ENCODE measurements at places on chromosomes 16 and 17. TPM values are rescaled to one million over a fixed set of nuclear protein-coding genes. Genes with fewer than 3 reads are reported as not detected.
A peak's percentile ranks its signal among the peaks of the same experiment; 100 is the strongest.

- DNase-seq, result no peak
Measured at GRCh38 chr17:5804251-5804650, 219.9 kb upstream of the NLRP1 start.

The SEZ6 gene
- not detected for total RNA-seq

The RNF227 gene
- total RNA-seq, result 4.2 TPM

GRCh38 chr16:69012906-69013305 is 92.5 kb upstream of the HAS3 start:
- no peak for DNase-seq

GRCh38 chr17:74992223-74992622 is 4.8 kb downstream of the CDR2L start:
- DNase-seq, result no peak

The RNF40 gene
- total RNA-seq, result 127 TPM

GRCh38 chr16:70801611-70802010 is 653 bp upstream of the VAC14 start:
- DNase-seq, result no peak

GRCh38 chr17:12187658-12188057 is 167.0 kb downstream of the MAP2K4 start:
- no peak for DNase-seq

The KRTAP4-3 gene
- not detected for total RNA-seq

The CD300LG gene
- total RNA-seq, result 9.0 TPM

The PYDC1 gene
- total RNA-seq, result not detected

The KRT27 gene
- not detected for total RNA-seq

The SMIM36 gene
- not detected for total RNA-seq

DNA sequence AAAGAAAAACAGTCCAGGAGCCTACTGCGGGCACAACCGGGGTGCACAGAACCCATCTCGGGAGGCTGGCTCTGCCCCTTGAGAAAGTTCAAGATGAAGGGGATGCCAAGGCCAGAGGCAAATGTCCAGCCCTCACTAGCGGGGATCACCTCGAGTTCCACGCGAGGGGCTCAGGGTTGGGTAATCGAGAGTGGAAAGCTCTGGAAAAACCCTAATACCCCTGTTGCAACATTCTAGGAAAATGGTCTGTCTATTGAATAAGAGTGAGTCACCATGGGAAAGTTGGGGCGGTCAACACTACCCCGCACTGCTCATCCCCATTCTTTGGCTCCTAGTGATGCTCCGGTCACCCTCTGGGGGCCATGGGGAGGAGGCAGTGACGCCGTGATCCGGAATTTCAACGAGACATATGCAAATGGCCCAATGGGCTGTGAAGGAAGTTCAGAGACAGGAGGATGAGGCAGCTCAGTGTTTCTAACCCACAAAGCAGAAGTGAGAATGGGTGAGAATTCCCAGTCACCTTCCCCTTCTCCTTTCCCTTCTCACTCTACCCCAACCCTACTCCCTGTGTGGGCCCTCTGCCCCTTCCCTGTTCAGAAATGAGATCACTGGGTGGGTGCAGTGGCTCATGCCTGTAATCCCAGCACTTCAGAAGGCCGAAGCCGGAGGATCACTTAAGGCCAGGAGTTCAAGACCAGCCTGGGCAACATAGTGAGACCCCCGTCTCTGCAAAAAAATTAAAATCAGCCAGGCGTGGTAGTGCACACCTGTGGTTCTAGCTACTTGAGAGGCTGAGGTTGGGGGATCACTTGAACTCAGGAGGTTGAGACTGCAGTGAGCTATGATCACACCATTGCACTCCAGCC is 22.4 kb downstream of the SOCS3 start:
- no peak for DNase-seq

The HSD11B2 gene
- total RNA-seq, result not detected

DNA sequence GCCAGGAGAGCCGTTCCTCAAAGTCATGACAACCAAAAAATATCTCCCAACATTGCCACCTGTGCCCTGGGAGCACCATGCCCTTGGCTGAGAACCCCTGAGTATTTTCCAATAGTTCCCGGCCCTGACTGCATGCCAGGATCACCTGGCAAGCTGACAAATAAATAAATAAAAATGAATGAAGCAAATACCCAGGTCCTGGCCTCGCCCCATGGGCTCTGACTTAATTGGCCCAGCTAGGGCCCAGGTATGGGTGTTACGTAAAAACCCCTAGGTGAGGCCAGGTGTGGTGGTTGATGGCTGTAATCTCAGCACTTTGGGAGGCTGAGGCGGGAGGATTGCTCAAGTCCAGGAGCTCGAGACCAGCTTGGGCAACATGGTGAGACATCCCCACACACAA is 2.7 kb upstream of the C16orf74 start:
- DNase-seq, result no peak

GRCh38 chr16:89365044-89365467 is 125.3 kb downstream of the ANKRD11 start:
- DNase-seq, result no peak

DNA sequence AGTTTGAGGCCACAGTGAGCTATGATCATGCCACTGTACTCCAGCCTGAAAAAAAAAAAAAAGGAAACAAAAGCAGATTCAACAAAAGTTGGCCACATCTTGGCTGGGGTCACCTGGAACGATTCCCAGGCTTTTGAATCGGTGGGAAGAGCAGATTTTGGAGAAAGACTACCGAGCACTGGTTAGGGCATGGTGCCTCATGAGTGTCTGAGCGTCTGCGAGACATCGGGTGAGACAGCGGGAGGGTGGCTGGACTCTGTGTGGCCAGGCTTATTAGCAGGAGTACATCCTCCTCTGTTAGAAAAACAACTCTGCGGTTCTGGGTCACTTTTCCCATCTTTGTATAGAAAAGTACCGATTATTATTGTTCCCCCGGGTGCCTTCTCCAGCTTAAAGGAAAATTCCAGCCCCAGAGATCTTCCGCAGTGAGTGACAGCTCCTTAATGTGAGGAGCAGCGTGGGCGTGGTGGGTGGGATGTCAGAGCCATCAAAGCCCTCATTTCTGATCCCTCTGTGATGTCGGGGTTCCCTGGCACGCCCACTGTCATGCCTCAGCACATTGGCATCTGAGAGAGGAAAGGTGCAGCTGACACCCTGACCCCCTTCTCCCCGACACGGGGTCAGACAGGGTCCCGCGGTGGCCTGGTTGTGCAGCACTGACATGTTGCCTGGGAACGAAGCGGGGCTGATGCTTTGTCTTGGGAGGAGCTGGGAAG is 6.9 kb downstream of the RGS9 start:
- no peak for DNase-seq

The AATF gene
- 29.7 TPM for total RNA-seq

The RCVRN gene
- total RNA-seq, result not detected

GRCh38 chr17:15431766-15432165 is 35.7 kb downstream of the CDRT4 start:
- DNase-seq, result no peak

DNA sequence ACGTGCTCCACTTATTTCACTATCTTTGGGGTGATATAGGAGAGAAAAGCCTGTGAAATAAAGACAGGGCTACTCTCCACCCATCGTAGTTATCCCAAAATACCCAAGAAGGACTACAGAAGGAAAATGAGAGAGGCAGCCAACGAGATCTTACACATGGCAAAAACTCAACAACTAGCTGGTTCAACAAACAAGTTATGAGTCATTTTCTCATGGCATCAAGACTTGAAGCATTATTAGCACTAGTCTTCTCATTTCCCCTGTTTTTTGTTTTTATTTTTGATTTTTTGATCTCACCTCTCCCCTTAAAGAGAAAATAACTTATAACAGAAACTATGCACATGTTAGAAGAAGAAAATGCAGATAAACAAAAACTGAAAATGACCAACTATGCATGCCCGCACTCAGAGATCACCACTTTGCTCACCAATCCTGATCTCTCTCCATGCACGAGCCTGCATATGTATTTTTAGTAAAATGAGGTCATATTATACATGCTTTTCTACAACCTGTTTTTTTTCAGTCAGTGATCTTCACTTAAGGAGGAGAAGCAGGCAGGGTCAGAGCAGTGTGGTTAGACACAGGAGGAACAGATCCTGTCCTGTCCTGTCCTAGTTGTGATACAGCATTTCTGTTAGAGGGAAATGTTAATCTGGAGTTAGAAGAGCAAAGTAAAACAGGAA is 22.8 kb downstream of the FAM117A start:
- no peak for DNase-seq

The POLR3E gene
- total RNA-seq, result 102 TPM

- DNase-seq, result peak; percentile 53
Measured at GRCh38 chr17:81090361-81091136, 55.6 kb downstream of the BAIAP2 start.

DNA sequence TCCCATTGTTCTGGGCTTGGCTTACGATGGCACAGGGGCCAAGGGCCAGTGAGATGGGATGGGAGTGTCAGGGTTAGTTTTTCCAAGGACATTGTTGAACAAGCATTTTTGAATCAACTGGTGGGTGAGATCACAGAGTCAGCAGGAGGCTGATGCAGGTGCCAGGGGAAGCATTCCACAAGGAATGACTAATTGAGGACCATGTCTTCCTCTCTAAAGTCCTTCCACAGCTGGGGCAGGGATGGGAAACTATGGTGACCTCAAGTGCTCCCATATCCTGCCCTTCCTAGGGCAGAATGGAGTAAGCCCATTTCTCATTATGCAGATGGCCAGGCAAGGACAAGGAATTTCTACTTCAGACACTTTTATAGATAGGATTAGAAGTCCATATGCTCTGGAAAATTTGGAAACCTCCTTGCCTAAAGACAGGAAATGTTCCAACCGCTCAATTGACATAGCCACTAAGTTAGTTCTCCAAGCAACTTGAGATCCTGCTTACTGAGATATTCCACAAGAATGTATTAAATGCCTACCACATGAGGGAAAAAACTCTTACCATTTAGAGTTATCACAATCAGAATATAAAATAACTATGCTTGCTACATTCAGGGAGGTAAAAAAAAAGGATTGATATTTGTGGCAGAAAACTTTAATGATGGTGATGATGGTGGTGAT is 21.2 kb upstream of the ENGASE start:
- no peak for DNase-seq

DNA sequence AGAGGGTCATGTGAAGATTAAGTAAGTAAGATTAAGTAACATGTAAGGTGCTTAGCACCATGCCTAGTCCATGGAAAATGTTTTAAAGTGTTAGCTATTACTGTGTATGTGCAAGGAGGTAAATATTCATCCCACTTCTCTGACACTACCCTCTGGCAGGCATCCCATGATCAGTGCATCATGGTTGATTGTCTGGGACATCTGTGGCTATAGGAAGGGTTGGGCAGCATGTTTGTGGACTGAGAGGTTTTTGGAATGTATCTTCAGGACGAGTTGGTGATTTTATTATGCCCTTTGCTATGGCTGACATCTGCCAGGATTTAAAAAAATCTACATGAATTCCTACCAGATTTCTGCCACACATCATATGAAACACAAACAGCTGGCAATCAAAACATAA is 6.5 kb upstream of the TAOK1 start:
- no peak for DNase-seq

DNA sequence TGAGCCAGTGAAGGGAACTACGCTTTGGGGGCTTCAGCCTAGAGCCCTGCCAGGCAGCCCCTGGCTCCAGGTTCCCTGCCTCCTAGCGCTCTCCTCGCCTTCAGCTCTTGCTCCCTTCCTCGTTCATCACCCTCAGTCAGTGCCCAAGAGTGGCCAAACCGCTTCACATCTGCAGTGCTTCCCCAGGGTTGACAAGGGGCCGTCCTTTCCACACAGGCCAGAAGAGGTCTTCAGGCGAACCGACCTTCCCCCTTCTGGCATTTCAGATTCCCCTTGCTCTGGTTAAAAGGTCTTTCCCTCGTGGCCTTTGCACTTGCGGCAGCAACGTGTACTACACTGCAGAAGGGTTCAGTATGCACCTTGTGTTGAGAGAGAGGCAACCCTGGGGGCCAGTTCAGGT is 4.1 kb downstream of the RASD1 start:
- no peak for DNase-seq

DNA sequence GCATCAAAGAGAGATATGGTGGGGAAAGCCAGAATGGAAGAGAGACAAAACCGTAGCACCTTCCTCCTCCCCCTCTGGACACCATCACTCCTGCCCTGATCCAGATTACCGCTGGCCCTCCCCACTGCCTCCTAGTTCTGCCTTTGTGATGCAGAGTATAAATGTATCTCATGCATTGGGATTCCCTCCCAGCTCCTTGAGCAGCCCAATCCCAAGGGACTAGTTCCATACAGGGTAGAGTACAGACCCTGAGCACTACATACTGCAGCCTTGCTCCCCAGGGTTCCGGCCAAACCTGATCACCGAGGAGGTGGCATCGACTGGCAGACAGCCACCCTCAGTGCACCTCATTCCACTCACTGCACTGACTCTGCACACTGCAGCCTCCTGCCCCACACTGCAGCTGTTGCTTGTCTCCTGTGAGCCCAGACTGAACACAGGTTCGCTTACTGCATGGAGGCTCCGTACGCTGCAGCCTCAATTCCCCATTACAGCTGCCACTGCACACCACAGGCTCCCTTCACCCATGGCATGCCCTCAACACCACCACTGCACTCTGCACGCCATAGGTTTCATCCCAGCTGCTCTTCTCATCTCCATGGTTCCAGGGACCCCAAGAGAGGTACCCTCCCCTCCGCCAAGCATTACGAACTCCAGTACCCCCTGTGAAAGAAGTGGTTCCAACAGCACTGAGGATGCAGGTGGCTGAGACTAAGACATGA is 1.7 kb upstream of the THRA start:
- DNase-seq, result no peak

- no peak for DNase-seq
Measured at GRCh38 chr17:42018339-42018738, 1.1 kb upstream of the DNAJC7 start.

GRCh38 chr16:68910051-68910450 is 66.7 kb downstream of the TANGO6 start:
- DNase-seq, result no peak

The MAPT gene
- total RNA-seq, result 3.1 TPM

DNA sequence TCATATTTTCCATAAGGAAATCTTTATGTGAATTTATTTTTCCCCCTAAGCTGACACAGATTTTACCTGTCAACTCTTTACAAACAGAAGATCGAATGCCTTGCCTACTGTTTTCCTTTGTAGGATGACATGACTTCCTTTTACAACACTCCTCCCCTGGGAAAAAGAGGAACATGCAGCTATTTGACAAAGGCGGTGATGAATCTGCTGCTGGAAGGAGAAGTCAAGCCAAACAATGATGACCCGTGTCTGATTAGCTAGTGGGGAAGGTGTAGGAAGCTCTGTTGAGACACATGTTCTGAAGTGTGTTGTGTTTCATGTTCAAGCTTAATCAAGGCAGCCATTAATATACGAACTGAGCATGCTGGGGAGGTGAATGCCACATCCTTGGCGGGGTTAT is 238.0 kb downstream of the PHKB start:
- DNase-seq, result no peak

DNA sequence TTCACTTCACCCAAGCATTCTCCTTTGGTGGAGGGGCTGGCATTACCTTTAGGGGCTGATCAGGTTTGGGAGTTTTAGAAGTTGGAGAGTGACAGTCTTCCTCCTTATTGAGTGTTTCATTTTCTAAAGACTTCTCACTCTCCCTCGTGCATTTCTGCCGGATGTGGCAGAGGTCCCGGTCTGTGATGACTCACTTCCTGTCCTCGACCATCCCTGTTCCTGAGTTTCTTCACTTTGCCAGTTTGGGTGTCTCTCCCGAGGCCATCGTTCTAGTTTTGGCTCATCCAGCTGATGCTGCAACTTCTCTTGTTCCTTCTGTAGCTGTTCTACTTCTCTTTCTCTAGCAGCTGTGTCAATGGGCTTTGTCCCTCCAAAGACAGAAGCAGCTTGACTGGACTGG is 104.3 kb downstream of the PHKB start:
- peak; percentile 24 for DNase-seq

GRCh38 chr17:57484826-57485565 is 228.7 kb downstream of the MSI2 start:
- DNase-seq, result no peak

The ENO3 gene
- total RNA-seq, result 7.5 TPM
